ENCODE measurements at places on chromosomes 7 and 10. TPM values are rescaled to one million over a fixed set of nuclear protein-coding genes. Genes with fewer than 3 reads are reported as not detected.
A peak's percentile ranks its signal among the peaks of the same experiment; 100 is the strongest.

- DNase-seq, result no peak
Measured at GRCh38 chr10:88676283-88677060, 12.2 kb downstream of the LIPF start.

- DNase-seq, result peak; percentile 73
Measured at GRCh38 chr7:151383638-151384351, 26.0 kb downstream of the WDR86 start.

DNA sequence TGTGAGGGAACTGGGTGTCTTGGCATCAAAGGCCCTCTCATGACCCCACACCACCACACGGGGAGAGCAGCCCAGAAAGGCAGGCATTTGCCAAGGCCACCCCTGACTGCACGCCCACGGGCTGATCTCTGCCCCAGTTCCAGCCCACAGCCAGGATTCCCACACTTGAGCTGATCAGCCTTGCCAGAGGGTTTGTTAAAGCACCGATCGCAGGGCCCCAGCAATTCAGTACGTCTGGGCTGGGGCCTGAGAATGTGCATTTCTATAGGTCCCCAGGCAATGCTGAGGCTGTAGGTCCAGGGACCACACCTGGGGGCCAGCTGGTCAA lies 103.9 kb downstream of the TNS3 start:
- no peak for DNase-seq

DNA sequence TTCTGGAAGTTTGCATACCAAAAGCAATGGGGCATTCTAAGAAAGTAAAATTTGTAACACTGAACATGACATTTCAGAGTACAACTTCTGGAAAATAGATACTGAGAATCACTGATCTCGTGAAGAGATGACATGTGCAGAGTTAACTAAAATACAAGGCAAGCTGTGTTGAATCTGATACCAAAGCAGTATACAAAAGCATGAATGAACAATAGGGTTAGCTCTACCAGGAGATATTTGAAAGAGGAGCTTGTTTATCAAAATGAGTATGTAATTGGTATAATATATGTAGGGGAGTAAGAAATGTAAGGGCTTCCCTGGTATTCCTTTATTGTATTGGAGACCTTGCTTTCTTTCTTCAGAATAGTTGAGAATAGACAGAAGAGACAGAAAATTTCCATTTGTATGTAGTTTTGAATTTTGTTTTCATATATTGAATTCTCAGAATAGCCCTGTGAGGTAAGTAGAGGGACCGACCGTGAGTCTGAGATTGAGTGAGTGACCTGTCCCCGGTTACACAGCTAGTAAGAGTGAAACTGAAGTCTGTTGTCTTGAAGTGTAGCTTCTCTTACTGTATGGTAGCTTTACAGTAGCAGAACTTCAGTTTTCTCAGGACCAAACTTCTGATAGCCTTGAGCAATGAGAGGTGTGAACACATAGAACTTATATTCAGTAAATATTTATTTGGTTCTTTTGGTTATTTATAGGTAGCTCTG lies 5.0 kb downstream of the HBP1 start:
- DNase-seq, result no peak

DNA sequence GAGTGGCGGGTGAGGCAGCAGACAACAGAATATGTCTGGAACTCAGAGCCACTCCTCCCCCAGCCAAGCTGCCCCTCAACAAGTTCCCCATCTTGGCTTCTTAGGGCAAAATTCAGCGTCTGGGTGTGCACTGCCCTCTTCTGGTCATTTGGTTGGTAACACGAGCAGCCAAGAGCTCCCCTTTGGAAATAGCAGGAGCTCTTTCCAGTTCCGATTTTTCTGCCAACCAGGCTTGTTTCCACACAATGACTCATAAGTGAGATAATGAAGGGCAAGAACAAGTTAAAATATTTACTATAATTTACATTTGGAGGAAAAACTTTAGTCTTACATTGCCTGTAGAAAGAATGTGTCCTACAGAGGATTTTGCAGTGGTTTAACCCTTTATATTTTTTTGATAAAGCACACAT lies 70.5 kb downstream of the ADCYAP1R1 start:
- DNase-seq, result peak; percentile 83

GRCh38 chr7:80922253-80923049 lies 3.6 kb upstream of the SEMA3C start:
- no peak for DNase-seq

DNA sequence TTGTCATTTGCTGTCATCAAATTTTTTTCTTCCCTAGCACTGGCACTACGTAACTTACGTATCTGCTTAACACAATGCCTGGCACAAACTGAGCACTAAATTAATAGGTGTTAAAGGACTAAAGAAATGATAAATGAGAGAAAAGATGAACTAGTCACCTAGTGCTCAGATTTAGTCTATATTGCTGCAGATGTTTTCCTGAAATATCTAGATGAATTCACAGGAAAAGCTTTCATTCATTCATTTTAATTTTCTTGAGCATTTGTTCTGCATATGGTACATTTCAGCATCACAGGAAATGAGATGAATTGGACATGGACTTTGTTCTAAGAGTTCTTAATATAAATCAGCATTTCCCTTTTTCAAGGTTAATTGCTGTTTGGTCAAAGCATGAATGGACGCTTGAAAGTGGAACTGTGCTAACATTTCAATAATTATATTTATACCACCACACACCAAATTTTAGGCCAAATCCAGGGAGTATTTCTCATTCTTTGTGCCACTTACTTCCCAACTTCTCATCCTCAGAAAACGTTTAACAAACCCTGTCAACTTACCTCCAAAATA lies 163.2 kb upstream of the MDFIC start:
- no peak for DNase-seq

DNA sequence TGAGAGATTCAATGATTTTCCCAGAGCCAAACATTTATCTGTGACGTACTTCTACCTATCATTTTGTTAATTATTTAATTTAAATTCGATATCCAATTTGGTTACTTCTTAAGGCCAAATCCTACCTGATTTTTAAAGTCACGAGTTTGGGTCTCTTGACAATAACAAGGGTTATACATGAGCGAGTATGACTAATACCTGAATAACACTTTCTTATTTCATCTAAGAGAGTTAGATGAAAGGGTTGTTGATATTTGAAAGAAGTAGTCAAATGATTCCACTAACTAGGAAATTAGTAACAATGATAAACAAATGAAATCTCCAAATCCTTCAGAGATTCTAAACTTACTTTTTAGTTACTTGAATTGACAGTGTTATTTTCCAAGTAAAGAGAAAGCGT lies 1086.9 kb downstream of the XPNPEP1 start:
- no peak for DNase-seq

GRCh38 chr7:55573234-55573900 lies 1.1 kb upstream of the VOPP1 start:
- DNase-seq, result no peak

DNA sequence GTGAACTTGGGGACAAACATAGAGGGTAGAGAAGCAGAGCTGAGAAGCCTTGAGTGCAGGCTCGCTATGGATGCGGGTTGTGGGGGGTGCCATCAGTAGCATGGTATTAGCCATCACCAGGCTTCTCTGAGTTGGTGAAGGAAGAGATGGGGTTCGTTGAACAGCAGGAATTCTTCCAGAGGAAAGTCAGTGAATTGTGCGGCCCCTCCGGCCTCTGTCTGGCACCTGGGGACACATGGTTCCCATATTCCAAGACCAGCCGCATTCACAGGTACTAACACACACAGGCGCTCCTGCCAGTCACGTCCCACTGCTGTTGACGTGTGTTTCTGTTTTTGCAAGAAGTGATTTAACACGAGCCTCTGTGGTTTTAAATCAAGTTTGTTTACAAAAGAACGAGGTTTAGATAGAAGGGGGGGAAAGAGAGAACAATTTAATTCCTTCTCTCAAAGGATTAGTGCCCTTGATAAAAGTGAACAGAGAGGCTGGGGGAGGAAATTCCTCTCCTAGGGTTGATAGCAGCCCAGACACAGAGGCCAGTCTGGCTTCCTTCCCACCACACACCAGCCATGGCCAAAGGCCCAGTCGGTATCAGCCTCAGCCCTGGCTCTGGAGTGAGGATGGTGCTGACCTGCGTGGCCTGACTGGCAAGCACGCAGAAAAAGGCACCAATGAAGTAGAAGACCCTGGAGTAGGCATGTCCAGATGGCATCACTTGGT lies 252.6 kb upstream of the IGFBP3 start:
- no peak for DNase-seq

- DNase-seq, result peak; percentile 42
Measured at GRCh38 chr7:34837316-34837715, 179.3 kb downstream of the NPSR1 start.

DNA sequence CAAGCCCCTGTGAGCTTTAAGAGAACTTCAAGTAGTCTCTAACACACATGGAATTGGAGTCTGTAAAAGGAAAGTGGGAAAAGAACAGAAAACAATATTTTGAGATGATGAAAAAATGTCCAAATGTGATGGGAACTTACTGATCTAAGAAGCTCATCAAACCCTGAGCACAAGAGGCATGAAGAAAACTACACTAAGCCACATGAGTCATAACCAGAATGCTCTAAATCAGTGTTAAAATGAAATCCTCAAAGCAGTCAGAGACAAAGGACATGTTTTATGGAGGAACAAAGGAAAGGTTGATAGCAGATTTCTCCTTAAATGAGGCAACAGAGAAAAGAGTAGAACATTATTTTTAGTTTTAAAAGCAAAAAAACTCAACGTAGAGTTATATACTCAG lies 37.2 kb downstream of the ZNF33A start:
- DNase-seq, result no peak

- DNase-seq, result no peak
Measured at GRCh38 chr10:62186999-62187675, 81.5 kb downstream of the RTKN2 start.

GRCh38 chr7:17269341-17270221 lies 28.9 kb upstream of the AHR start:
- no peak for DNase-seq

The PPP1R9A gene
- total RNA-seq, result 6.3 TPM

The ZPBP gene
- not detected for total RNA-seq

The UNC5B gene
- total RNA-seq, result 80.5 TPM

The KCNH2 gene
- 0.09 TPM for total RNA-seq

The CYP2E1 gene
- total RNA-seq, result not detected

The CCDC172 gene
- not detected for total RNA-seq

The SCIN gene
- not detected for total RNA-seq

The MUC3A gene
- not detected for total RNA-seq

The MLXIPL gene
- 1.5 TPM for total RNA-seq

The TMEM254 gene
- total RNA-seq, result 24.7 TPM

The GRM3 gene
- total RNA-seq, result not detected
